Pulmonary artery endothelial cell (primary cell): ENCODE measurements at places on chromosomes 16 and 17.

- no peak for DNase-seq
These were observed 58.8 kb downstream of the NFATC3 start for GRCh38 chr16:68144008-68144407.

DNA sequence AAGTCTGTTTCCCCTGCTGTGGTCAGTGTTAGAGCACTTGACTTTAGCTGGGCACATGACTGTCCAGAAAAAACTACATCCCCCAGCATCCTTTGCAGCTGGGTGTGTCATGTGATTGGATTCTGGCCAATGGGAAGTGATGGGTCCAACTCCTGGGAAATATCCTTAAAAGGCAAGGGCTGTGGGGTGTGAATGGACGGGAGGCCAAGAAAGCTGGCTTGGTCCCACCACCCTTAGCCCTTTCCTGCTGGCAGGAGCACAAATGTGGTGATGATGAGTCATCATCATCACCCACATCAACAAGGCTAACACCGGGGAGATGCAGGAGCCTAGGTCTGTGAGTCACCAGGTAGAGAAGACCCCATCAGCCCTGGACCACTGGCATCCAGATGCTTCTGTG is 341.7 kb downstream of the C16orf95 start:
- peak; percentile 15 for DNase-seq

GRCh38 chr16:24858219-24859041 is 12.7 kb downstream of the SLC5A11 start:
- no peak for DNase-seq

DNA sequence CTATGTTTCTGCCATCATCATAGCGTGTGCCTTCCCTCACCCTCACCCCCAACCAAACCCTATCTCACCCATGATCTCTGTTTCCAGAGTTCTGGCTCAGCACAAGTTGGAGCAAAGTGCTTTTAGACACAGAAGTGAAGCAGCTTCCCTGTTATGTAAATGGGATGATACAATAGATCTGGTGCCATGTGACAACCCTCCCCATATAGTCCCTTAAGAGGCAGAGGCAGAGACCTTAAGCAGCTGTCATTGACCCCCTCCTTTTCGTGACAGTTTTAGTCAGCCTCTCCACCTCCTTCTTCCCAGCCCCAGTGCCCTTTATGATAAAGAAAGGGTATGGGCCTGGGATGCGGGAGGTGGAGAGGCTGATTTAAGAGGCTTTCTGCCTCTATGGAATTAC is 40.3 kb upstream of the MED13 start:
- DNase-seq, result no peak

DNA sequence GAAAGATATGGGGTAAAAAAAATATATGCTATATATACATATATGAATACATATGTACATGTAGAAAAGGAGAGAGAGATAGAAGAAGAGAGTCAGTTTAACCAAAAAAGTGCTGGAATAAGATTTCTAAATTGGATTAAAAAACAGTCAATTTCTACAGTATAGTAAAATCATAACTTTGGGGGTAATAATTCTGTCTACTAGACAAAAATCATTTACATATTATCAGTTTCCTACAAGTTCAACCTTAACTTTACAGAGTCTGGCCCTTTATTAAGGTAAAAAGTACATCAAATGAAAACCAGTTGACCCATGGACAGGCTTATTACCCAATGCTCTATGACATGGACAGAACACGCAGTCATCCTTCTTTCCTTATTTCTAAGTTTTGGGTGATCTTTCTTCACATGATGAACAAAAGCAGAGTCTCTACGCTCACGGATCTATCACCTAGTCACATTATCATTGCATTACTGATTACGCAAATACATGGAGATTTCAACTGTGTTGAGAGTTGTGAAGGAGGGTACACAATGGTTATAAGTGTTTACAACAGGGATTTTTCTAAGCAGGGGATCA is 63.9 kb upstream of the SMIM36 start:
- DNase-seq, result no peak

DNA sequence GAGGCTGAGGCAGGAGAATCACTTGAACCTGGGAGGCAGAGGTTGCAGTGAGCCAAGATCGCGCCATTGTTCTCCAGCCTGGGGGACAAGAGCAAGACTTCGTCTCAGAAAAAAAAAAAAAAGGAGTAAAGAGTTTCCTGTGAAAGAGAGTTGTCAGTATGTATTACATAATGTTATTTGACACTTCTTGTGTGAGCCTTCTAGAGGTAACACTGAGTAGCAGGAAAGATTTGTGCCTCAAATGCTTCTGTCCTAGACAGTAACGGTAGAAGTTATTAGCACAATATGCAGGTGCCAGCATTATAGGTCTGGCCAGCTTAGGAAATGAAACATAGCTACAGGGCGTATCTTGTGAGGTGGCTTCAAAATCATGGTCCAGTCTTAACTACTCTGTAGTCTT is 6.2 kb downstream of the RPS6KB1 start:
- DNase-seq, result no peak

DNA sequence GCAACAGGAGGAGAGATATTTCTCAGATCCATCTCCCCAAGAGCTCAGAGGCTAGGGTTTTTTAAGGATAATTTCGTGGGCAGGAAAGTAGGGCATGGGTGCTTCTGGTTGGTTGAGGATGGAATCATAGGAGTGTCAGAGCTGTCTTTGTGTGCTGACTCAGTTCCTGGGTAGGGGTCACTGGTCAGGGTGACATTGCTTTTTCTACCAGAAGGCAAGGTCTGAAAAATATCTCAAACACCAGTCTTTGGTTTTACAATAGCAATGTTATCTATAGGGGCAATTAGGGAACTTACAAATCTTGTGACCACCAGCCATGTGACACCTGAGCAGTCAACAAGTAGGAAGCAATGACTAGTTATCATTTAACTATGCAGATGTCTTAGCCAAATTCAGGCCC is 82.9 kb upstream of the DYNLRB2 start:
- no peak for DNase-seq

DNA sequence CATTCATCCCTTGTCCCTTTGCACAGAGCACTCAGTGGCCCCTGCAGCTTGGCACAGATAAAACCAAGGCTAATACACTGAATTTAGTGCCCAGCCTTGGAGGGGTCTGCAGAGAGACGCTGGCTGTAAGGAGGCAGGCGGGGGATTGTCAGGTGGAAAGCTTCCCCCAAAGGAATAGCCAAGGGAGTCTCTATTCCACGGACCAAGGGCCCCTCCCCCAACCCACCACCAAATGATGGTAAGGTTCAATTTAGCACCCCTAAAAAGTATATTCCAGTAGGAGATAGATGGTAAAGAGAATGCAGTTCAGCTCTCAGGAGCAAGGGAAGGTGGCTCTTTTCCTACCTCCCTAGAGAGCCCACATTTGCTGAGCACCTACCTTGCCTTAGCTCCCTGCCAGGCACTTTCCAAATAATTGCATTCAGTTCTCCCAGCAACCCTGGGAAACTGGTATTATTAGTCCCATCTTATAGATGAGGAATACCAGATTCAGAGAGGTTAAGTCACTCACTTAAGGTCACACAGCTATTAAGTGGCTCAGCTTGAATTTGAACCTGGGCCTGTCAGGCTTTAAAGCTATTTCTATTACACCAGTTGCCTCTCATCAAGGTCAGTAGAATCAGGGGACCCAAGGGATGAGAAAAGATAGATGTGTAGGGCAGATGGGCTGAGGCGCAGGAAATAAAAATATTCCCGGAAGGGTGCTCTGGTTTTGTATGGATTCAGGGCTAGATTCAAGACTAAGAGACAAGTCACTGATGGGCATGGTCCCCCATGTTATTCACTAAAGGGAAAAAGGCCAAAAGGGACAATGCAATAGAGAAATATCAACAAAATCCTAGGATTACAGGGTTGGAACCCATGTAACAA is 20.0 kb upstream of the ZFHX3 start:
- no peak for DNase-seq

GRCh38 chr17:77146882-77147281 is 6.1 kb downstream of the SEC14L1 start:
- no peak for DNase-seq

- DNase-seq, result no peak
These were observed 23.4 kb upstream of the PHKG2 start for GRCh38 chr16:30724641-30725417.

DNA sequence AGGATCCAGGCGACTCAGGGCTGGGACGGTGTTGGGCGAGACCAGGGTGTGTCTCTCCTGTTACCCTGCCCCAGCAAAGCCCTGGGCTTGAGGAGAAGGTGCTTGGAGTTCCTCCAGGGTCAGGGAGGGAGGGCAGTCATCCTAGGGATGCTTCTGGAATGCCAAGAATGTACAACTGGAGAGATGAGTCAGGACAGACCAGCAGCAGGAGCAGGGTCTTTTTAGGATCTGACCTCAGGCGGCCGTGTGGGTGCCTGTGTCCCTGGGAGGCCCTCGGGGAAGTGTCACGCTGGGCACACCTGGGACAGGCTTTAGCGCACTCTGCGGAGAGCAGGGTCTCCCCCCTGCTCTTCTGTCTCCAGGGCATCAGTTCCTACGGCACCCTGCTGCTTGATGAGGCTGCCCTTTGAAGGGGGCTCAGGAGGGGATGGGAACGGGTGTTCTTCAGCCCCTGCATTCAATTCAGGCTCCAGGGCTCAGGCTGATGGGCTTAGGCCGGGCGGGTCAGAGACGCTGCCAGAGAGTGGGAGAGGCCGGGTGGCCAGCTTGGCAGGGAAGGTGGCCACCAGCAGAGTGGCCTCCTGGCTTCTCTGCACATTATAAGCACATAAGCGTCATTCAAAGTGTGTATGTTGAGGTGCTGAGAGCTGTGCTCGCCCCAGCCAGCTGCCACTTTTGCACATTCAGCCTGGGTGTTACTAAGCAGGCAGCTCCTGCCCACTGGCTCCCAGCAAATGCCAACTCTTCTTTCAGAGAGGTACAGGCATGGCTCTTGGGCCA is 8.4 kb upstream of the MTSS2 start:
- no peak for DNase-seq

- DNase-seq, result no peak
These were observed 42.4 kb upstream of the ZNF629 start for GRCh38 chr16:30829130-30830071.

DNA sequence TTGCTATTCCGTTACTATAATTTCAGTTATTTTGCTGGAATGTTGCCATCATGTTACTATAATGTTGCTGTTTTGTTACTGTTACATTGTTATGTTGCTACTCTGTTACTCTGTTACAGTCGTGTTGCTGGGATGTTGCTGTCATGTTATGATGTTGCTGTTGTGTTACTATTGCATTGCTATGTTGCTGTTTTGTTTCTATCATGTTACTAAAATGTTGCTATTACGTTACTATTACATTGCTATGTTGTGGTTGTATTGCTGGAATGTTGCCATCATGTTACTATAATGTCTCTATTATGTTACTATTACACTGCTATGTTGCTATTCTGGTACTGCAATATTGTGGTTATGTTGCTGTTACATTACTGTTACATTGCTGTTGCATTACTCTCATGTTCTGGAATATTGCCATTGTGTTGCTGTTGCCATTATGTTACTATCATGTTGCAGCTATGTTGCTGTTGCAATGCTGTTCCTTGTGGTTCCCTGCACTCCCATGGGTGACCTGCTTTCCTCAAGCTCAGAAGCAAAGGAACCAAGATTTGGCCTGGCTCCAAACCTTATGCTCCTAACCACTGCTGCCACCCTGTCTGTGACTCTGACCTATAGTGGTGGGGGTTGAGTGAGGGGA is 64.4 kb downstream of the ABCC6 start:
- DNase-seq, result no peak

DNA sequence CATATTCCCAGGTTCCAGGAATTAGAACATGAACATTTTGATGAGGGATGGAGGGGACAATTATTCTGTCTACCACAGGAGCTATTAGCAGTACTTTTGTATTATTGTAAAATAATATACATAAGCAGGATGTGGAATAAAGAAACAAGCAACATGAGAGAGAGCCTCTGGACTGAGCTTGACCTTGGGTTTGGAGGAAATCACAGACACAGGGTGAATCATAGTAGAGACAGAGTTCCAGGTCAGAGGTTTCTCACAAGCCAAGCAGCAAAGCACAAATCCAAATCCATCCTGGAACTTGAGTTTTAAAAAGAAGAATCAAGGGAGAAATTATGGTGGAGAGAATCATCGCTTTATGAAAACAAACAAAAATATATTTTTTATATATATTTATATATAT is 5.1 kb downstream of the KRT31 start:
- no peak for DNase-seq
